Left hindlimb (tissue), 1 donor: ENCODE measurements at places on chromosomes 16 and 17.
A peak's percentile ranks its signal among the peaks of the same experiment; 100 is the strongest.

- no peak for DNase-seq
Measured at GRCh38 chr17:32485261-32486110, 1.3 kb upstream of the CDK5R1 start.

GRCh38 chr17:8421571-8421970 is 14.1 kb upstream of the NDEL1 start:
- DNase-seq = no peak

GRCh38 chr16:70380248-70380918 is 33.7 kb downstream of the DDX19A start:
- DNase-seq = peak; percentile 66

DNA sequence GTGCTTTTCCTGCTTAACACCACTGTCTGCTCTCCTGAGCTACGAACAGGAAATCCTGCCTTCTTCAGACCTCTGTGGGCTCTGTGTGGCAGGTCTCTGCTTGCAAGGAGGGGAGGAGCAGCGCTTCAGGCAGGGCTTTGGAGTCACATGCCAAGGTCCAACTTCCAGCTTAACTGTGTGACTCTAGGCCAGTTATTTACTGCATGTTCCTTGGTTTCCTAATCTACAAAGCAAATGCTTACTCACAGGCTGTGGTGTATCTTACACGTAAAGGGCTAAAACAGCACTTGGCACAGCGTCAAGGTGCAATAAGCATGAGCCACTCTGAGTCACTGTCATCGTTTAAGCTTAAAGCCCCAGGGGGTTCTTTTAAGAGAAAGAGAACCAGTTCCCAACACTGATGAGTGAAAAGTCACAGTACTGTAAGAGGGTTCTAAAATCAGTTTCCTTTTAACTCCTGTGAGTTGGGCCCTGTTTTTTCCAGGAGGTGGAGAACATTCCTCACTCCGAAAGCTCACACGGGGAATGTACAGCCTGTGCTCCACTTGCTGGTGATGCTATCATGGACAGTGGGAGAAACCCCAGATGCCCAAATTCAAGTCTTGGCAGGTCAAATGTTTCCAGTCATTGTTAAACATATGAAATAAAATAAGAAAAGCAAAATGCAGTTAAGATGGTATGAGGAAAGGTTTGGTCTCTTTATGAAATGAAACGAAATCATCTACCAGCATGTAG is 54.1 kb upstream of the BCAR1 start:
- peak; percentile 58 for DNase-seq

- no peak for DNase-seq
Measured at GRCh38 chr16:80144191-80144590, 396.6 kb upstream of the DYNLRB2 start.

- DNase-seq = no peak
Measured at GRCh38 chr17:35898283-35899070, 18.3 kb upstream of the CCL5 start.
